Foreskin keratinocyte (primary cell): ENCODE measurements at places on chromosomes 1 and 21.

DNA sequence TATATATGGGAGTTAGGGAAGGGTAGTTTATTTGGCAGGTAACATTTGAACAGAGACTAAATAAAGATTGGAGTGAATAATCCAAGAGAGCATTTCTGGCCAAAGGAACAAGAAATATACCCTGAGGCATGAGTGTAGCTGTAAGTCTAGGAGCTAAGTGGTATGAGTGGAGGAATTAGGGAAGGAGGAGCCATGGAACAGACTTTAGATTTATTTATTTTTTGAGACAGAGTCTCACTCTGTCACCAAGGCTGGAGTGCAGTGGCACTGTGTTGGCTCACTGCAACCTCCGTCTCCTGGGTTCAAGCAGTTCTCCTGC lies 18.4 kb downstream of the CAPZA1 start:
- no peak for DNase-seq

DNA sequence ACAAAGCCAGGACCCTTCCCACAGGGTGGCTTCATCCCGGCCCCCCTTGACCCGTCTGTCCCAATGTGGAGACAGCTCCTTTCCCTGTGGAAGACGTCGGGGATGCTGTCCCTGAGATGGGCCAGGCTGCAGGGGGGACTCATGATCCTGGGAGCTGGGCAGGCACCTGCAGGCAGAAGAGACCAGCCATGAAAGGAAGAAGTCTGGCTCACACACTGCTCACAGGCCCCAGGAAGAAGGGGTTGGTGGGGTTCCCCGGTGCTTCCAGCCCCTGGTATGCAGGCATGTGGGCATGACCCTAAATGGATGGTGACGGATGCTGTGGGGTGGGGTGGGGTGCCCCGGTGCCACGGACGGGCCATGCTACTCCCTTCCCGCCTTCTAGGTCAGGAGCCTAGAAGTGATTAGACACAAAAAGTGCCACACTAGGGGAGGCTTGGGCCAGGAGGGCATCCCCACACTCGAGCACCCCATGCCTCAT lies 8.3 kb downstream of the ACTRT2 start:
- no peak for DNase-seq

GRCh38 chr1:75308365-75308764 lies 174.2 kb downstream of the LHX8 start:
- DNase-seq = no peak

DNA sequence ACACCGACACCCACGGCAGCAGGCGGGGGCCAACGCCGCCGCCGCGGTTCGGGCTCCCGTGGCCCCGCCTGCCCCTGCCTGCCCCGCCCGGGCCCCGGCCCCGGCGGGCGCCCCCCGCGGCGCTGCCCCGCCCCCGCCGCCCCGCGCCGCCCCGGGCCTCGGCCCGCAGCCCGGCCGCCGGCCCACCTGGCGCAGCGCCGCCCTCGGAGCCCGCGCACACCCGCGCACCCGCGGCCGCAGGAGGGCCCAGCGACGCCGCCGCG lies at the start of gene WNT3A:
WNT3A (plus strand) TSS at position 213 of the 263 bp plus-strand sequence. CDS start 131 bp downstream, outside the sequence.
- DNase-seq = no peak
